Activated CD4-positive, alpha-beta T cell treated with anti-CD3 and anti-CD28 coated beads, Interleukin-2, amount 50 U/mL, for 24 hours (primary cell): ENCODE measurements at places on chromosomes 3 and 15.

GRCh38 chr3:63349583-63350573 is 71.8 kb downstream of the SYNPR start:
- DNase-seq = no peak

- DNase-seq = no peak
Observed at GRCh38 chr3:197975311-197975710, 15.3 kb downstream of the LMLN start.

GRCh38 chr15:36152936-36153335 is 426.5 kb upstream of the CDIN1 start:
- DNase-seq = no peak

- no peak for DNase-seq
Observed at GRCh38 chr15:64985366-64986033, 4.2 kb downstream of the SPG21 start.

GRCh38 chr15:27797765-27798164 is 301.4 kb downstream of the OCA2 start:
- DNase-seq = no peak

DNA sequence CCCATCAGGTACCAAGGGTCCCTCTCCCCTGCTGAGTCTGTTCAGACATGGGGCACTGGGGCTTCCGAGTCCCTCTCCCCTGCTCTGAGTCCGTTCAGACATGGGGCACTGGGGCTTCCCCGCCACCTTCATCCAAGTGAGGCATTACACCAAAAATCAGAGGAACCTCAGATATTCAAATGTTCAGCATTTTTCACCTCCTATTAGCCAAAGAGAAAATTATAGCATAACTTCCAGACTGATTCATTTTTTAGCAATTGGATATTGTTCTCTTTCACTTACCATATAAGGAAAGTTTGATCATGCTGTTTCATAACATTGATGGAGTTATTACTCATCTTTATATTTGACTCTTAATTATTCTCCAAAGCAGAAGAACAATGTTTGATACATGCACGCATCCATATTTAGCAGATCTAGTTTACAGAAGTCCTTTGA is 213.9 kb downstream of the MTHFS start:
- no peak for DNase-seq

- DNase-seq = no peak
Observed at GRCh38 chr15:79169526-79170133, 79.0 kb upstream of the RASGRF1 start.
